ENCODE measurements at places on chromosomes 13 and 19.

- no peak for DNase-seq
Measured at GRCh38 chr19:58009666-58010301, 7.2 kb upstream of the ZNF606 start.

DNA sequence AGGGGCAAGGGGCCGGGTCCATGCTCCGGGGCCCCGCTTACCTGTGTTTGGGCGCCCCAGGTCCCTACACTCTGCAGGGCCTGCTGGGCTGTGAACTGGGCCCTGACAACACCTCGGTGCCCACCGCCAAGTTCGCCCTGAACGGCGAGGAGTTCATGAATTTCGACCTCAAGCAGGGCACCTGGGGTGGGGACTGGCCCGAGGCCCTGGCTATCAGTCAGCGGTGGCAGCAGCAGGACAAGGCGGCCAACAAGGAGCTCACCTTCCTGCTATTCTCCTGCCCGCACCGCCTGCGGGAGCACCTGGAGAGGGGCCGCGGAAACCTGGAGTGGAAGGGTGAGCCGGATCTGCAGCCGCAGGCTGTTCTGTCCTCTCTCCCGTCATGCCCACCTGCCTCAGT lies 1.7 kb downstream of the FCGRT start:
- DNase-seq: no peak

GRCh38 chr13:40126306-40127085 lies 471.0 kb downstream of the COG6 start:
- DNase-seq: no peak

DNA sequence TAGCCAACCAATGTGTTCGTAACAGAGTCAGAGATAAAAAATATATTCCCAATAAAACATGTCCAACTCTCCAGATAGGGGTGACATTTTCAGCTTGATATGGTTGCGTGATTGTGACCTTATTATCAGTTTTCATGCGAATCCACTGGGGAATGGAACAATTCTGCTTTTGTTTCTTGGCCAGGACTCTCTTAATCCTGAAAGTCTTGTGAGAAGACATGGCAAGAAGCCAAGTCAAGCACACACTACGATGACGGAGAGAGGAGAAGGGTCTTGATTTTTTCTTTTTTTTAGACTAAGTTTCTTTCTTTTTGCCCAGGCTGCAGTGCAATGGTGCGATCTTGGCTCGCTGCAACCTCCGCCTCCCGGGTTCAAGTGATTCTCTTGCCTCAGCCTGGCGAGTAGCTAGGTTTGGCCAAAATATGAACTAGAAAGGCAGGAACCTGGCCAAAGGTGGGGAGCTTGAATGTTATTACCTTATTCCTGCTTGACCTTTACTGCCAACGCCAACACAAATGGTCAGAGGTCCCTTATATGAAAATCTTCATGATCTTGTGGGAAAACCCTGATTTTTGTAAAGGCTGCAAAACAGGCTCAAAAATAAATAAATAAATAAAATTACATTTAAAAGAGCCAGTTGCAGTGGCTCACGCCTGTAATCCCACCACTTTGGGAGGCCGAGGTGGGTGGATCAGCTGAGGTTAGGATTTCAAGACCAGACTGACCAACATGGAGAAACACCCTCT lies 14.5 kb downstream of the ZNF816 start:
- no peak for DNase-seq

GRCh38 chr19:45175515-45176345 lies 2.3 kb downstream of the TRAPPC6A start:
- DNase-seq: no peak
